ENCODE measurements at places on chromosomes 1 and 21.

GRCh38 chr1:10832703-10833102 lies 36.3 kb upstream of the CASZ1 start:
- no peak for DNase-seq

DNA sequence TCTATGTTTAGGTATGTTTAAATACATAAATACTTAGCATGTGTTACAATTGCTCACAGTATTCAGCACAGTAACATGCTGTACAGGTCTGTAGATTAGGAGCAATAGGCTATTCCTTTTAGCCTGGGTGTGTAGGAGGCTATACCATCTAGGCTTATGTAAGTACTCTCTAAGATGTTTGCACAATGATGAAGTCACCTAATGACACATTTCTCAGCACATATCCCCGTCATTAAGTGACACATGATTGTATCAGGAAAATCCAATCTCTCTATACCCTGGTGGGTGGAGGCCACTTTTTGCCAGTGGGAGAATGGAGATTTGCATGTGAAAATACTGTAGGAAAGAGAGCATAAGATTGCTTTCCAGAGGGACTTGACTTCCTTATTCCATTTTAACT lies 5.5 kb upstream of the TEDDM1 start:
- DNase-seq: no peak

DNA sequence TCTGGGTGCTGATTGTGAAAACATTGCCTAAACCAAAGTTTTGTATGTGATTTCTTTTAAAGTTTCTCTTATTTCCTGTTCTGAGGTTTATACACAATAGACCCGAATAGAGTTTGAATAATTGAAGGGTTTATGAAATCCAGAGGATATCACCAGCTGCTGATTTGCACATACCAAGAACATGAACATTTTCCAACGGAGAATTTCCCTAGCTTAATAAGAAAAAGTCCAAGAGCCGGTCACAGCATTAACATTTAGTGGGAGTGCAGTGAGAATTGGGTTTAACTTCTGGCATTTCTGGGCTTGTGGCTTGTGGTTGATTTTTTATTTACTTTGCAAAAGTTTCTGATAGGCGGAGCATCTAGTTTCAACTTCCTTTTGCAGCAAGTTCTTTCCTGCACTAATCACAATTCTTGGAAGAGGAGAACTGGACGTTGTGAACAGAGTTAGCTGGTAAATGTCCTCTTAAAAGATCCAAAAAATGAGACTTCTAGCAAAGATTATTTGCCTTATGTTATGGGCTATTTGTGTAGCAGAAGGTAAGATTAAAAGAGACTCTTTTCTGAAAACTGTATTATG lies at the start of gene CFH:
Gene CFH (plus strand): TSS at position 407 of the 579 bp plus-strand sequence. CDS start 75 bp downstream, at position 482.
- no peak for DNase-seq

GRCh38 chr1:56522680-56523079 lies 56.7 kb downstream of the PLPP3 start:
- DNase-seq: no peak

DNA sequence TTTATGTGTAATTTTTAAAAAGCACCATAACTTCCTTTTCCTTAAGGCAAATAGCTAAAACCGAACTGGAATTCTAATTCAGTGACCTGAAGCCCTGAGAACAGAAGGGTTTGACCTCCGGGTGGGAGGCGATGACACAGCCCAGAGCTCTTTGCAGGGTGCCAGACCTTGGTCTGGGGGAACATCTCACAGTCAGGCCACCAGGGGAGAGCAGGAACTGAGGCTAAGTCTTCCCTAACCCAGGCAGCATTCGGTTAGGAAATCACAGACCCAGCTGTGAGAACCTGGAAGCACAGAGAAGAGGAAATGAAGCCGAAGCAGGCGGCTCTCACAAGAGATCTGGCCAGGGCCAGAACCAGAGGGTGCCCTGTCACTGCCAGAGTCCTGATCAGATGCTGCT lies 444.8 kb downstream of the TTLL7 start:
- DNase-seq: no peak

- DNase-seq: no peak
These were observed 54.9 kb downstream of the PTPRF start for GRCh38 chr1:43585557-43585956.

All from activated naive CD4-positive, alpha-beta T cell (primary cell).